ENCODE measurements at places on chromosomes 6 and 20.
A peak's percentile ranks its signal among the peaks of the same experiment; 100 is the strongest.

- peak; percentile 69 for DNase-seq
Measured at GRCh38 chr6:100202417-100203194, 208.6 kb upstream of the MCHR2 start.

DNA sequence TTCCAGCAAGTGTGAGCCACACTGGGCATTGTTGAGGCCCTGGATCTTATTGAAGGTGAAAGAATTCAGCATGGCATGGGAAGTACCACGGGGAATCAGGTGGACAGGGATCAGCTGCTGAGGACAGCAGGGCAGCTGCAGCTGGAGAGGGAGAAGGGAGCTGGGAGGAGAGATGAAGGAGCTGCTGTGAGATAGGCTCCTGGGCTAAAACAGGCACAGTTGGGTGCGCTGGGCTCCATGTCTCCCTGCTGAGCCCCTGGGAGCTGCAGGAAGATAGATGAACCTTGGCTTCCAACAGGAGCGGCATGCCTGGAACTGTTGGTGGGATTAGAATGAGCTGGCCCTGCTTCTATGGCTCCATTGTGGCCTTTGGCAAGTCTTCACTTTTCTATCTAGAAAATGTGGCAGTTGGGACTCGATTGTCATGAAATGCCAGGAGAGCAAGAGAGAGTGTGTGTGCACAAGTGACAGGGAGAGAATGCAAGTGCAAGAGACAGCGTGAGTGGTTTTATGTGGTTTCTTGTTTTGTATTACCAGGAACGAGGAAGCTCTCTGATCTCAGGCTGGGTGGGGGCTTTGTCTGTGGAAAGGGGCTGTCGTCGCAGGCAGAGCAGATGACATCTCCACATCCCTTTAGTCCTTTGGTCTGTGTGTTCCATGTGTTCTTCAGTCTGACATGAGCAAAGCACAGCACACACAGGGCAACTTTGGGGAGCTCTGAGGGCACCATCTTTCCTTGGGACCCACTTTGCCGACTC is 20.4 kb downstream of the SNPH start:
- DNase-seq = no peak

GRCh38 chr6:56359201-56359899 is 112.0 kb upstream of the COL21A1 start:
- DNase-seq = peak; percentile 62

DNA sequence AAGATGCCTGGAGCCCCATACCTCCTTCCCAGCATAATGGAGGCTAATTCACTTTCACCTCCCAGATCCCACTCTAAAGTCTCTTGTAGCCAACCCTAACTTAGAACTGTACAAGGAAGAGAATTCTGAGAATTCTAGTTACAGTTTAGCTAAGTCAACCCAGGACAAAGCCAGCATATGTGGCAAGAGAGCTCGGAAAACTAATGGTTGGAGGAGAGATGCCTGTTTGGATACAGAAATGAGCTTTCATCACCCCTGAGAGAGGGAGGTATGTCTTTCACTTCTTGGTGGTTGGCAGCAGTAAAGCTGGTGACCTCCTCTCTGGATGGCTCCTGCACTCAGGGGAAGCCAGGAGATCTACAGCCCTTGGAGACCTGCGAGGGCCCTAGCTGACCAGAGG is 252.6 kb upstream of the SUPT3H start:
- no peak for DNase-seq

GRCh38 chr20:59376998-59377397 is 76.6 kb downstream of the EDN3 start:
- no peak for DNase-seq

All from HTR-8/SVneo (cell line).